Left renal pelvis (tissue), 4 donors: ENCODE measurements at places on chromosomes 6 and 20. TPM values are rescaled to one million over a fixed set of nuclear protein-coding genes. Genes with fewer than 3 reads are reported as not detected.

GRCh38 chr20:60302875-60303274, 344.7 kb downstream of the CDH26 start:
- no peak for DNase-seq

DNA sequence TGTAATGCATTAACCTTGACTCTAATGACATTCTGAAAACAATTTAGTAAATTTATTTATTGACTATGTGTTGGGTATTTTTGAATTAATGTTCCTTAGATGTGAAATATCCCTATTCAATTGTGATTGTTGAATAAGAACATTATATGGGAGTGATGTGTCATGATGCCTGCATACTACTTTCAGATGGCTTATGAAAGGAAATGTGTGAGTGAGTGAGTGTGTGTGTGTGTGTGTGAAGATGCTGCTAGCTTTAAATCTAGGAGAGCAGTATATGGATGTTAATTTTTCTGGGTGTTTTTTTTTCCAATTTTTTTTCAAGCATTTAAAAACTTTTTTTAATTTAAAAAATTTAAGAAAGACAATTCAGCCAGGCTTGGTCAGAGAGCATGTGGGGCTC, 32.5 kb upstream of the NT5E start:
- DNase-seq, result no peak

- no peak for DNase-seq
Measured at GRCh38 chr6:42454428-42454791, 2.7 kb upstream of the TRERF1 start.

GRCh38 chr6:154157082-154157481, 118.0 kb downstream of the OPRM1 start:
- no peak for DNase-seq

GRCh38 chr6:89986650-89987074, 92.4 kb downstream of the GJA10 start:
- no peak for DNase-seq

DNA sequence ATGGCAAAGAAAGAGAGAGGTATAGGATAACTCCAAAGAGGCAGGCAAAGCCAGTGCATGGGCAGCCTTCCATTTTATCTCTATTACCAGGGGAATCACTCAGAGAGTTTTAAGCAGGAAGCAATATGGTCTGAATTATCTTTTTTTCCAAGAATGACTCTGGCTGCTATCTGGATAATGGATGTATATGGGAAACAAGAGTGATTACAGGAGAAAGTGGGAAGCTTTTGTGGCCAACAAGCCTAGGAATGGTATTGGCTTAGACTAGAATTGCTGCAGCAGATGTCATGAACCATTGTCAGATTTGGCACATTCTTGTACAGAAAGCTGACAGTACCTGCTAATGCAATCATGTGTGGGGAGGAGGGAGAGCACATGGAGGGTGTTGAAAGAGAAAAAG, 73.0 kb upstream of the BTBD3 start:
- DNase-seq, result no peak

DNA sequence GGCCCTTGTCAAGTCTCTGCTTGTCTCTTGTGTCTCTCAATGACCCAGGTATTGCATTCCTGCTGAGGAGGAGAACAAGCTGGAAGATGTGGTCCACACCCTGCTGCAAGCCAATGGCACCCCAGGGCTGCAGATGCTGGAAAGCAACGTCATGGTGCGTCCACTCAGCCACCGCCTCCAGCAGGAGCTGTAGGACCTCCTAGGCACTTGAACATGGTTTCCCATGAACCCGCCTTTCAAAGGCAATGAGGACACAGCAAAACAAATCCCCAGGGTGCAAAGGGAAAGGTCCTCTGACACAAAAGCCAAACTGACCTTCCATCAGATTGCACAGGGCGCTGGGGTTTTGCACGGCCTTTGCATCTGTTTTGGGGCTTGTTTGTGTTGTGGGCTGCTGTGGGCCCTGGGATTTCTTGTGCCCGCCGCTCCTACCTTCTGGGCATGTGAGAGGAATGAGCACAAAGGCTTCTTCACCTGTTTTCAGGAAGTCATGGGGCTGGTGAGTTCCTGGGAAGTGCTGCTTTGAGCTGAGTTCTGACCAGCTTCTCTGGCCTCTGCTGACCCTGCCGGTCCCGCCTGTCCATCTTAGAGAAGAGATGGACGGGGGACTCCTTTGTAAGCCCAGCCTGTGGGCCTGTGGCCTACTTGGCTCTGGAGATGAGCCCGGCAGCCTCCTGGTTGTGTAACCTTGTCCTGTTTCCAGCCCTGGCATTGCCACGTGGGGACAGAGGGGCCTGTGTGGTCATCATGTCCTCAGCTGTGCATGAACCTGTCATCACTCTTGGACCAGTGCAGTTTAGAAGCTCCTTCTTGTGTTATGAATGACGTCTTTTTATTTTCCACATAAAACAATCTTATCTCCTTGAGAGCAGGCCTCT, 151.3 kb downstream of the DTNBP1 start:
- no peak for DNase-seq

The THBS2 gene
- 19.4 TPM for polyA plus RNA-seq

The REPS1 gene
- polyA plus RNA-seq, result 80.3 TPM
